Fibroblast of skin of right biceps (primary cell): ENCODE measurements at places on chromosomes 5 and 9.
A peak's percentile ranks its signal among the peaks of the same experiment; 100 is the strongest.

- no peak for DNase-seq
These were observed 388.5 kb downstream of the PSAT1 start for GRCh38 chr9:78685471-78685870.

DNA sequence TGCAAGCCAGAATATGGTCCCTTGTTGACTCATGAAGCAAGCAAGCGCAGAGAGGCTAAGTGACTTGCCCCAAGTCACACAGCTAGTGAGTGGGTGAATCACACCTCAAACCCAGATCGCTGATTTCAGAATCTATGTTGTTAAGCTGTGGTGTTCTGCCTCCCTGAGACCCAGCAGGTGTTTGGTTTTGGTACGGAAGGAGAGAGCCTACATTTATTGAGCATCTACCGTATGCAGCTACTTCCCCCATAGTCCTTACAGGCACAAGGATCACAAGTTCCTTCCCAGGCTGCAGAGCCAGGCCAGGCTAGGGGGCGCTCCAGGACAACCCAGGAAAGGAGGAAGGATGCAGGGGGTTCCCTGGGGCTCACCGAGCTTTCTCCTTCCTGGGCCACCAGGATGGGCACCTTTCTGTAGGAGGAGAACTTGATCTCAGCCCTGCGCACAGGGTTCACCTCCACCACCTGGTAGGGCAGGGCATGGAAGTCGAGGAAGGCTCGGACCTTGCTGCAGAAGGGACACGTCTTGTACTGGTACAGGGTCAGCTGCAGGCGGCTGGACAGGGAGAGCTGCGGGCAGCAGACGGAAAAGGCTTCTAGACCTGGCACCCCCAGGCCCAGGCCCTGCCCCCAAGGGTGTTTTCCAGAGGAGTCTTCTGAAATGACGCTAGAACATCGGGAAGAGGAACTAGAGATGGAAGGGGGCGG lies 2.5 kb downstream of the PTGES2 start:
- DNase-seq, result peak; percentile 52

- no peak for DNase-seq
These were observed 2.9 kb downstream of the ARL14EPL start for GRCh38 chr5:116035123-116035522.

DNA sequence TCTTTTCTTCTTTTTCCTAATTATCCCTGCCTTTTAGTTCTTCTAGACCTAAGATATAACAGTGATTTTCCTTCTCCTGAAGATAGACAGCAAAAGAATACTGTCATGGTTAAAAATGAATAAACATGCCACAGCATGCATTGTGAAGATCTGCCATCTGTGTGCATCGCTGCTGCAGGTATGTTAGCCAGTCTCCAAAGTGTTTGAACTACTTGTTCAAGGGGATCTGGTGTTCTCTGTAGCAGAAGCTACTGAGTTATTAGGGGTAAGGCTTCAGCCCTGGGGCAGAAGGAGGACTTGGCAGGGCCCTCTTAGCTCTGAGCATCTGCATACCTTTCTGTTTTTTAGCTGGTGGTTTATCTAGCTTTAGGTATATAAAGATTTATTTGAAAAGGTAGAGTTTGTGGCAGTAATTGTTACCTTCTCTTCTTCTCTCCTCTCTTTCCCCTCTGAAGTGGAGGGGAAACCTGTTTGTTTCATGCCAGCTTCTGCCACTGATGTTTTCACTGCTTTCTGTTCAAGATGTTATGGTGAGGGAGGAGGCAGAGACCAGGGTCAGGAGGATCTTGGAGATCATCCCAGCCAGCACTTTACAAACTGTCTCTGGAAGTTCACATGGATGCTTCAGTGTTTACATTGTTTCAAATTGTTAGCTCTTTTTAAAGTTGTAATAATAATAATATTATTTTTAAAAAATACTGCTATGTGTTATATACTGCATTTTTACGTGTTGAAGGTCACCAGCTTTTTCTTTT lies 25.2 kb downstream of the GALNT10 start:
- no peak for DNase-seq

DNA sequence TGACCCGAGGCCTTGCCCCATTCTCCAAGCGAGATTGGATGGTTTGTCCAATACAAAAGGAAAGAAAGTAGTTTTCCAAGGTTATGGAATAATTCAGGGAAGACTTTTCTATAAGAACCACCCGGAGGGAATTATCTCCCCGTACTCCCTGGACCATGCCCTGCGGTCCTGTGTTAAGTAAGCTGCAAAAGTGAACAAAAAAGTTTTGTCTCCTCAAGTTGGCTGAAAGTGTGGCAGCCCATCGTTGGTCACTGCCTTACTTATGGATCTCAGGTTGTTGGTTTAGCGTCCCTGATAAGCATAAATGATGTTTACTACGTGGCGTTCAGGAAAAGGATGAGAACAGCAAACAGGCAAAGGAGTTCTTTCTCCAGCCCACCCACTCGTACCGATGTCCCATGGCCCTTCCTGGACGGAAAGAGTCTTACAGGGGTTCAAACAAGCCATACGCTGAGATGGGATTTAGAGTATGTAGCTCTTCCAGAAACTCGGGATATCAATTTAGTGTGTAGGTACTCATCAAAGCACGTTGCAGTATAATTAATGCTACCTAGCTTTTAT lies 413 bp upstream of the AUH start:
- no peak for DNase-seq

DNA sequence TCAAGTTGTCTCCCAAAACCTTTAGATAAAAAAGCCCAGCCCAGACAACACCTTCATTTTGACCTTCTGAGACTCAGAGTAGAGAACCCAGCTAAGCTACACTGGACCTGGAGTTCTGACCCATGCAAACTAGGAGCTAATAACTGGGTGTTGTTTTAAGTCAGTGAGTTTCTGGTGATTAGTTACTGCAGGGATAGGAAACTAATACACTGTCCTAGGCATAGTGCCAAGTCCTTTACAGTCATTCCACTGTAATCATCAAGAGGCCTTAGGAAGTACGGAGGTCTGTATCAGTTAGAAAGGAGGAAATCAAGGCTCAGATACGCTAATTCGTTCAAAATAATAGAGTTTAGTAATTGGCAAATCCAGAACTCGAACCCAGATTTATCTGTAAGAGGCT lies 197.9 kb downstream of the KCTD16 start:
- DNase-seq, result peak; percentile 11

- no peak for DNase-seq
These were observed 129.5 kb upstream of the DPYSL3 start for GRCh38 chr5:147639321-147639720.

DNA sequence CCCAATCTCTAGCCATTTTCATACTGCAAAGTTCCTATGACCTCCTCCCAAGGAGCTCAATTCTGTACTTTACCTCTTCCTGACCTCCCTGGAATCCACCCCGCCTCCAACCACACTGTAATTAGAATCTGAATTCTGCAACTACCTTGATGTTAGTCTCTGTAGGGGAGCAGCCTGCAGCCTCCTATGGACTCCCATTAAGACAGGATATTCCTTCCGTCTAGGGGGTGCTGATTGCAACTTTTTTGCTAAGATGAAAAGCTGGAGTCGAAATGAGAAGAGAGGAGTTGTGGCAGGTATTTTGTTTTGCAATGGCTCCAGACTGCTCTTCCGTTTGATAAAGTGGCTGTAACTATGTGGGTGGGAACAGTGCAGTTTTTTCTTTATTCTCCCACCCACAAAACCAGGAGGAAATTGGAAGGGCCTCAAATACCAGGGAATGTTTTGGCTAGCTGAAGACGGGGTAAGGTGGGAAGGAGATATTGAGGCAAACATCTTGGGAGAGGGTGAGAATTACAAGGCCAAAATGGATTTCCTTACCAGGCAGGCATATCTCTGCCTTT lies 23.8 kb downstream of the ANXA2R start:
- DNase-seq, result no peak

DNA sequence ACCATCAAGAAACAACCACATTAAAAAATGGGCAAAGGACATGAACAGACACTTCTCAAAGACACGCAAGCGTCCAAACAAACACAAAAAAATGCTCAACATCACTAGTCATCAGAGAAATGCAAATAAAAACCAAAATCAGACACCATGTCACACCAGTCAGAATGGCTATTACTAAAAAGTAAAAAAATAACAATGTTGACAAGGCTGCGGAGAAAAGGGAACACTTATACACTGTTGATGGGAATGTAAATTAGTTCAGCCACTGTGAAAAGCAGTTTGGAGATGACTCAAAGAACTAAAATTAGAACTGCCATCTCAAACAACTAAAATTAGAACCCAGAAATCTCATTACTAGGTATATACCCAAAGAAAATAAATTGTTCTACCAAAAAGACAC lies 80.4 kb downstream of the CAAP1 start:
- DNase-seq, result no peak

GRCh38 chr5:76372323-76373054 lies 30.6 kb upstream of the IQGAP2 start:
- peak; percentile 96 for DNase-seq
